ENCODE measurements at places on chromosomes 6 and 20. TPM values are rescaled to one million over a fixed set of nuclear protein-coding genes. Genes with fewer than 3 reads are reported as not detected.

DNA sequence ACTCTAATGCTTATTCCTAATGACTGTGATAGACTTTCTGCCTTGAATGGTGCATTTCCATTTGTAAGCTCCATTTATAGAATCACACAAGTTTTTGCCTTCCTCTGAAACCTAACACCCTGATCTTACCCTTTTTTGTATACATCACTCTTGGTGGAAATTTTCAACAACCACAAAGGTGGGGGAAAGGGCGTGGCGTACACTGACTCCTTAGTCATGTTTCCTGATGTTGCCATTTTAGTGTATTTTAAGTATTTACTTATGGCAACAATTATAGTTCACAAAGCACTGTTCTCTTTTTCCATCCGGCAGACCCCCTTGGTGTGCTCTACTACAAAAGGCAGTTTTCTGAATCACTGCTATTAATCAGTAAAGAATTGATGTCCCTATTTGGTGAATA, 92.0 kb downstream of the ATXN1 start:
- DNase-seq = no peak

GRCh38 chr6:156662025-156662445, 115.1 kb upstream of the ARID1B start:
- peak; percentile 85 for DNase-seq

DNA sequence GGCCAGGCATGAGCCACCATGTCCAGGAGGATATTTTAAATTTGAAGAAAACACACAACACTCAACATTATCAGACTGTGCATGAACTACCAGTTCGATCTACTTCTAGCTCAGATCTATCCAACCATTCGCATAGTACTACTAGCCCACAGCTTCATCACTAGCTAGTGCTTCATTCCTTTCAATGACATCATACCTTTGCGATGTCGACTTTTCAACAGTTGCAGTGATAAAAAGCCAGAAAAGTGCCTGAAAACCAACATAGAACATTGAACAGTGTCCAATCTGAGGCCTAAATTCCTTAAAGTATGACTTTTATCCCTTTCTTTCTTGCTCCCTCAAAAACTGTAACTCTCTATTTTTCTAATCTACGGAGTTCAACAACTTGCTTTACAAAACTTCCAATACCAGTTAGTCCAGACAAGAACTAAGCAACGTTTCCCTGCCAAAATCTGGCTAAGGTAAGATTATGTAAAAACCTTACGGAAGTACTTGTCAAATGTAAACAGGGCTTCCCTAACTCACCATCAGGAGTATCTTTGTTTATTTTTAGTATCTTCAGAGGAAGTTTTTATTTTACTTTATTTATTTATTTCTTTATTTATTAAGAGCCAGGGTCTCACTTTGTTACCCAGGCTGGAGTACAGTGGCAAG, 434.0 kb upstream of the JARID2 start:
- no peak for DNase-seq

DNA sequence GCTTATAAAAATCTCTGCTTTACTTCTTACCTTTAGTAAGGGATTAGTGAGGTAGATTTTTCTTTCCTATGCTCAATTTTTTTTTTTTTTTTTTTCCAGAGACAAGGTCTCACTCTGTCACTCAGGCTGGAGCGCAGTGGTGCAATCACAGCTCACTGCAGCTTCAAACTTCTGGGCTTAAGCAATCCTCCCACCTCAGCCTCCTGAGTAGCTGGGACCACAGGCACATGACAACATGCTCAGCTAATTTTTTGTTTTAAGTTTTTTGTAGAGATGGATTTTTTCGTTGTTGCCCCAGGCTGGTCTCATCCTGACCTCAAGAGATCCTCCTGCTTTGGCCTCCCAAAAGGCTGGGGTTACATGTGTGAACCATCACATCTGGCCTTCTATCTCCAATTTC, 58.9 kb upstream of the RREB1 start:
- DNase-seq = no peak

GRCh38 chr6:741410-742339, 48.7 kb upstream of the EXOC2 start:
- no peak for DNase-seq

The ISM1 gene
- 0.33 TPM for total RNA-seq

Data from neural crest cell (in vitro differentiated cells).